NCI-H82 (cell line): ENCODE measurements at places on chromosomes 7 and 10.

- DNase-seq, result no peak
These were observed 28.9 kb downstream of the PHYH start for GRCh38 chr10:13270877-13271551.

- DNase-seq, result peak; percentile 41
These were observed 45.2 kb upstream of the AKR1E2 start for GRCh38 chr10:4780782-4781181.

DNA sequence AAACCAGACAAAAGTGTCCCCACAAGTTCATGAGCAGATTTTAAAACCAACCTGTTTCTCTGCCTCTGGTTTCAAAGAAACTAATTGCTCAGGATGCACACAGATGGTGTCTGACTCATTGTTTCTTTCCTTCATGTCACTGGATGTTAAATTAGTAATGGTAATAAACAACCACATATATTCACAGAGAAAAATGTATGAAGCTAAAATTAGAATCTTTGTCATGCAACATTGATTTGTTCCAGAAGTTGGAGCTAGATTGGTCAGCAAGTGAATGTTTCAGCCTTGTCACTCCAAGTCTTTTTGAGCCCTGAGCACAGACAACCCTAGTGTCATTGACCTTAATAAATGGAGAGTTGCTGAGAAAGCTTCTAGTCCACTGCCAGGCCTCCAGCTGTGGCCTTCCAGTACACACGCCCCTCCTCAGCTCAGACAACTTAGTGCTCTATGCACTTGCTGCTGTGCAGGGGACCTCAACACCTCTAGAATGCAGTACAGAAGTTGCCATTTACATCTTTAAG is 175.9 kb downstream of the CCDC71L start:
- DNase-seq, result no peak

- DNase-seq, result no peak
These were observed 138.7 kb downstream of the GNAI1 start for GRCh38 chr7:80273327-80273726.

- DNase-seq, result no peak
These were observed 216.9 kb downstream of the LRMDA start for GRCh38 chr10:75648351-75648750.

DNA sequence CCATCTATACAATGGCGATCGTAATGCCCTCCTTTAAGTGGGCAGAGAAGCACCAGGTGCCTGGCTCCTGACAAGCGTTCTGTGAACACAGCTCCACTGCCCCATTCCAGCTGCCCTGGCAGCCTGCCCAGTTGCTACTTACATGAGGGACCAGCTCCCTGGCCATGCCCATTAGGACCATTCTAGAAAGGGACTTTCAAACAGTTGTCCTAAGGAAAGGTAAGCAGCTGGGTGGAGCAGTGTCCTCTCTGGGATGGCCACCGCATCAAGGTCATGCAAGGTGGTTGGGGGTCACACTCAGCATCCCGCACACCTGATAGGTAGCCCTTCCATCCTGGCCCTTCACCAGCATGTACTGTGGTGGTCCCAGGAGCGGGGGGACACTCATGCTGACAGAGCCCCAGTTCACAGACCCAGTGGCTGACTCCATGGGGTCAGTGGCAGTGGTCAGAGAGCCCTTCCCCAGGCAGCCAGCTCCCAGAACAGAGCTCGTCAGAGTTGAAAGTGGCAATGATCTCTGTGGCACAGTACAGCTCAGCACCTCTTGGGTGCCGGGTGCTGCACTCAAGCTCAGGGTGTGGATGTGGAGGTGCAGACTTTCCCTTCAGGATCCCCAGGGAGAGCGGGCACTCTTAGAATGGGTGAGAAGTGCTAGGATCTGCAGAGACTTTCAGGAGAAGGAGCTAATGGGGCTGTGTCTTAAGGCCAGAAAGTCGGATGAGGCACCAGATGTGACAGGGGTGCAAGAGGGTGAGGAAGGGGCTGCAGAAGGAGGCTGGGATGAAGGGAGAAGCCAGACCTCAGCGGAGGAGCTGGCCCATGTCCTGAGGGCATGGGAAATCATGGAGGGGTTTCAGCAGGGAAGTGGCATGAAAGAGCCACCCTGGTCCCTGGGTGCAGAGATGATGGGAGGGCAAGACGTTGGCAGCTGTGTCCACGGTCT is 10.9 kb downstream of the MMRN2 start:
- DNase-seq, result no peak

- DNase-seq, result no peak
These were observed 47.0 kb upstream of the CDK1 start for GRCh38 chr10:60731134-60731885.

DNA sequence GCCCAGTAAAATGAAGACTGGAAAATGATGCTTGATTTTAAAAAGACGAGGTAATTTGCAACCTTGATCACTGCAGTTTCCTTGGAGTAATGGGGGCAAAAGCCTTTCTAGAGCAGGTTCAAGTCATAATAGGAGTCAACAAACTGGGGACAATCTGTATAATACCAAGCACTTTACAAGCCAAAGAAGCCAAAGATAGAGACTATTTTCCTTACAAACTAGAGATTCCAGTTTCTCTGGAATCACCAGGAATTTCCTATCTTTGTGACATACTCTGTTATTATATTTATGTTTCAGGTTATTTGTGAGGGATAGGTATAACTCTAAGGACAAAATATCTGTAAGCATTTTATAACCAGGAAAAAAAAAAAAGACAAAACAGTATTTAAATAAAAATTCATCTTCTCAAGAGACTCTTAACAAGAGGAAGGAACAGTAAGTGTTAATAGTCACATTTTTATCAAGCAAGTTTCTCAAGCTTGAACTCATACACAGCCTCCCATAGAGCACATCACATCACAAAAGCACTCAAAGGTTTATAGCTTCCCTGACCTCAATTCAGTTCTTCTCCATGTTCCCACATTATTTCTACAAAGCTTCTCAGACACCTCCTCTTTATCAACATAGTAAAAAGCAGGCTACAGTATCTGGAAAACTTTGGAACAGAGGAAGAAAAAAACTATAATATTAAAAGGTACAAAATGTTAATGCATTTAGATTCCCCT is 18.9 kb downstream of the JMJD1C start:
- no peak for DNase-seq

- DNase-seq, result no peak
These were observed 238.7 kb downstream of the SEC23IP start for GRCh38 chr10:120131183-120131582.

DNA sequence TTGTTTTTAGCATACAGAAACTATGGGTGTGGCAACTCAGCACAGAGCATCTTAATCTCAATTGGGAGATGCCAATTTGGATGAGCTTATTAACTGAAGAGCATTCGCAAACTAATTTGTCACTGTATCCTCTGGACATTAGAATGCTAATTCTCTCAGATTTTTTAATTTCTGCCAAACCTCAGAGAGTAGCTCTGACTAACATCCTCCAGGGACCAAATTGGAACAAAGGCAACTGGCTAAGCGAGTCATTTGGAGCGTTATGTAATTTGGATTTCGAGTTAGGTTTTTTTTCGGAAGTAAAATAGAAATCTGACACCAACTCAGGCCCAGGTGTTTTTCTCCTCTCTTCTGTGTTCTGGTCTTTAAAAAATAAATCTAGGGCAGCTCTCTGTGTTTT is 201.9 kb downstream of the BMPER start:
- DNase-seq, result no peak

DNA sequence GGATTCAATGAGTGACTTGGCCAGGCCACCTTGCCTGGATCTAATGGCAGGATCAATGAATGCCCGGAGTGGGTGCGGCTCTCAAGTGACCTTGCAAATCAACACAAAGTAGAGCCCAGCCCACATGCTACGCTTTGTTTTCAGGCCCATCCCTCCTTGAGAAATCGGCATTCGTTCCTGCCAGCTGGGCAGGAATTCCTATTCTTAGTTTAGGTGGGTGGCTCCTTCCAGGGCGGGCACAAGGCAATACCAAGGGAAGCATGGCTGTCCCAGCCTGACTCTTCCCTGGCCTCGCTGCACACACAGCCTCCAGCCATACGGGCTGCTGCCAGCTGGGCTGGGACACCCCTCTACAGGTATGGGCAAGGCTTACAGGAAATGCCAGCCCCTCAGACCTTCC is 119.3 kb downstream of the SH3PXD2A start:
- no peak for DNase-seq

DNA sequence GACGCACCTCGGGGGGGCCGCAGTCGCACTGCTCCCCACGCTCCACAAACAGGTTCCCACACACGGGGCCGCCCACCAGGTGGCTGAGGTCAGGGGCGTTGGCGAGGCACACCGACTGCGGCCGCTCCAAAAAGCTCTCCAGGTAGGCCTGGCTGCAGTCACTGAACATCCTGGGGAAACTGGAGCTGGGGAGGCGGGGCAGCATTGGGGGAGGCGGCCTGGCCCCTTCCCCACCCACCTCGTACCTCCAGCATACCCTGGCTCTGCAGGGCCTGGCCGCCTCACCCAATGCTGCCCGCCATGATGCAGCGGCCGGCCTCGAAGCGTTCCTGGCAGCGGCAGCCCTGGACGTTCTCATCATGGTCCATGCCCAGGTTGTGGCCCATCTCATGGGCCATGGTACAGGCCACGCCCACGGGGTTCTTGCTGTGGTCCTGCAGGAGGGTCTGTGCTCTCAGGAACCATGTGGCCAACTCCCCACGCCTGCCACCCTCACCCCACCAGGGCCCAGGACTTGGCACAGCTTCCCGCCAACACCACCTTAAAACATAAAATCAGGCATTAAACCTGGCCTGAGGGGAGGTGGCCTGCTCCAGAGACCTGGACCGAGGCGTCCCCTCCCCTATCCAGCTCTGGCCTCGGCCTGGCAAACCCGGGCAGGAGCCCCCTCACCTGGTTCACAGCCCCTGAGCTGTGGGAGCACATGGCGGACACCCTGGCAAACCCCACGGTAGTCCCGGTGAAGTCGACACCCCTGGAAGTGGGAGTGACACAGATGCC is 5.0 kb downstream of the ADAM8 start:
- DNase-seq, result no peak
